AG08395 (cell line): ENCODE measurements at places on chromosomes 3 and 15.

- peak; percentile 55 for DNase-seq
These were observed 116.2 kb upstream of the LRRFIP2 start for GRCh38 chr3:37290551-37290950.

- DNase-seq = no peak
These were observed 160.0 kb upstream of the NSMCE3 start for GRCh38 chr15:29429584-29429983.

GRCh38 chr3:132537297-132537696, 59.8 kb upstream of the ACKR4 start:
- no peak for DNase-seq

DNA sequence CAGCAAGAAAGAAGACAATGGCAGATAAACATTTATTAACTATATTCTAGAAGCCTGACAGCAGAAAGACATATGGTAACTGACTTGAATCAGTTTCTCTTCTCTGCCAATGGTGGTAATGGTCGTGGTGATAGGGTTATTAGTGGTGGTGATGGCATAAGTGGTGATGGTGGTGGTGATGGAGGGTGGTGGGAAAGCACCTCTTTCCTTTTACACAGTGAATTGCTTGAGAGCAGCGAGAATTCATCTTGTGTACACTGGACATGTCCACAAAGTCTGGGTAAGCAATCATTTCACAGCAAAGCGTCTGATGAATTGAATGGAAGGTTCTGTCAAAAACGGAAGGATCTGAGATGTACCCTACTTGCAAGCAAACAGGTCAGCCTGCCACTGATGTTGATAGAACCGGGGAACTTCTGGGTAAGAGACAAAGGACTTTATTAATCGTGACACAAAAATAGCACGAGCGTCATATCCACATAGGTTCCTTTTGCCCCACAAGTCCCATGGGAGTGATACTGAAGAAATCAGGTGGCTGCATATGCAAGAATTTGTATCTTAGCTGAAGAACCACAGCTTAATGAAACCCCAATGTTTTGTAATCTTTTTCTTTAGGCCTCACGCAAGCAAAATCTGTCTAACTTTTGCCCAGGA, 23.5 kb upstream of the TBC1D5 start:
- no peak for DNase-seq

DNA sequence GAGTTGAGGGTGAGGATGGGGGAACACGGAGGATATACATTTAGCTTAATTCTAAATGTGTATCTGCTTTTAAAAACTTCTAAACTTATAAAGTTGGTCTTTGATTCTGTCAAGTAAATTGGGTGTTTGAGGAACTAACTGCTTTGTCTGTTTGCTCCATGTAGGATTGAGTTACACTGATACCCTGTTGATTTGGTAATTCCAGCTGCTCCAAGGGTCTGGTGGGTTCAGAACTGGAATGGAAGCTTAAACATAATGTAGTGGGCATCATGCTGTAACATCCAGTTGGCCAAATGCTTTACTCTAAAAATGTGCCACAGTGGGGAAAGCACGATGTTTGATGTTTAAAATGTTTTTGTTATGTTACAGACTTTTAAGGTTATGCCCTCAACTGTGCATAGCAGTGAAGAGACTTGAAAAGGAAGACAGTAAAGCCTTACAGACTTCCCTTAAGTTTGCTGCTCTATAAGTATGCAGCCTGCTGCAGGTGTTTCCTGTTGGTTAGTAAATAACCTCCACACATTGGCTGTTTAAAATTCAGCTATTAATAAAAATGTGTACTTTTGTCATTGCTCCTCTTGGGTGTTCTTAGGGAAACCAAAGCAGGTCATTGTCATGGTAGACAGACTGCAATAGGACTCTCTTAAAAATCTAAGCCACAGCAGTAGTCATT, 5.9 kb upstream of the EDEM1 start:
- DNase-seq = no peak

- no peak for DNase-seq
These were observed 23.5 kb downstream of the COLQ start for GRCh38 chr3:15497964-15498363.

DNA sequence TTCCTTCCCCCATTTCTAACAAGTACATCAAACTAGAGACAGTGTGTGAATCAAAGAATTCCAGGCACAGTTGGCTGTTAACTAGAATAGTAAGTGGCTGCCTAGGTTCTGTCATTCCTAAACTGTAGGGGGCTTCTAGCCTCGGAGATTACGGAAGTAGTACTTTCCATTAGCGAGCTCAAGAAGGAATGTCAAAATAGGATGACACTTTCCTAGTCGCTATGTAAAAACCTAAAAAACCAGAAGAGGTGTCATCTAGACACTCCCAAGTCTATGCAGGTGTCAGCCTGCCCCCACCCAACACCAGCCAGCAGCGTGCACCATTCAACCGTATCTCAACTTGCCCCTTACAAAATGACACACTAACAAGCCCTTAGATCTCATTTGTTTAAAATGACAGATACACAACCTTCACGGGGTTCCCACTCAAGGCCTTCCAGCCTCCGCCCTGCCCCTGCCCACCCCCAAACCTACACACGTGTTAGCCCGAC, 874 bp downstream of the INO80 start:
- peak; percentile 31 for DNase-seq

DNA sequence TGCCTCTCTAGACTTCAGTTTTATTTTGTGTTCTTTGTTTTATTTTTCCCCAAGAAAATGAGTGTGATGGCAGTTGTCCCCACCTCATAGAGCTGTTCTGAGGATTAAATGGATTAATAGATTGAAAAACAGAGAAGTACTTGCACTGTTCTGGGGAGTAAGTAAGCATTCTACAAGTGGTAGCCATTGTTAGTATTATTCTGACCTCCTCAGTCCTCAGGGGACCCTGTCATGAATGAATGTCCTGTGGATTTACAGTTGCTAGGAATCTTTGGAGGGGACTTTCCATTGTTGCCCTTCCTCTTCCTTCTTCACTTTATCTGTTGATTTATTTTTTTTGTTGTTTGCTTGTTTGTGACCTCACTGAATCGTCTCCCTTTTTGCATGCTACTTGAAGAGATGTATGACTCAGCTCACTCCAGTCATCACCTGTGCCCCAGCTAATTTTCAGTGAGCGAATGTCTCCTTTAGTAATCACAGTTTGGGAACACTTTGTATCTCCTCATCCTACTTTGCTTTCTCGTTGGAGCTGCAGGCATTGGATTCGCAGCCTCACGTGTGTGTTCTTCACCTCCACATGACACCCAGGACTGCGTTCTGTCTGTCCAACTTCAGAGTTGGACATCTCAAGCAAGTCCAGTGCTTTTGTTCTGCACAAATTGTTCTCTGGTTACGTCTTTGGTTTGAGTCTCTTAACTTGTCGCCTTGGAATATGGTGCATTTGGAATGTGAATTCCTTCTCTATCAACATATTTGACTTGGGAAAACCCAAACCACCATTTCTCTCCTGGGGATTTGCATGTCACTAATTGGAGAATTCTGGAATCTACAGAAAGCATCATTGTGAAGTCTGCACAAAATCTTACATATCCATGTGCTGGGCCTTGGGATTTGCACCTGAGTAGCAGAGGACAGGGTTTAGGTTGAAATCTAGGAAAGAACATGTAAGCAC, 54.5 kb downstream of the LRTM1 start:
- no peak for DNase-seq

GRCh38 chr3:62833538-62833937, 41.7 kb downstream of the CADPS start:
- no peak for DNase-seq

GRCh38 chr3:60036803-60037202, 987.0 kb upstream of the CFAP20DC start:
- DNase-seq = no peak

DNA sequence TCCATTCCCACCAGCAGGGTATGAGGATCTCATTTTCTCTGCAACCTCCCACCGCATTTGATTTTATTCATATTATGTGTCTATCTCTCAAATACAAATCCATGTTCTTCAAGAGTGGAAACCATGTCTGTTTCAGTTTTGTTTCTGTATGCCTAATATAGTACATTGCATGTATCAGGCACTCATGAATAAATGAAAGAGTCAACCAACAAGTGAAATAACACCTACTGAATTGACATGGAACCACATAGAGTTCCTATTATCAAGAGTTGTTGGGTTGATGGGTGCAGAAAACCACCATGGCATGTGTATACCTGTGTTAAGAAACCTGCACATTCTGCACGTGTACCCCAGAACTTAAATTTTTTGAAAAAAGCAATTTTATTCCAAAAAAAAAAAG, 466.8 kb downstream of the LPP start:
- DNase-seq = no peak

GRCh38 chr15:59553879-59554735, 57.5 kb upstream of the GCNT3 start:
- peak; percentile 58 for DNase-seq

- DNase-seq = peak; percentile 20
These were observed 513.6 kb upstream of the KCNMB2 start for GRCh38 chr3:178022599-178022998.

GRCh38 chr3:45618081-45618509, 23.5 kb downstream of the LIMD1 start:
- no peak for DNase-seq

DNA sequence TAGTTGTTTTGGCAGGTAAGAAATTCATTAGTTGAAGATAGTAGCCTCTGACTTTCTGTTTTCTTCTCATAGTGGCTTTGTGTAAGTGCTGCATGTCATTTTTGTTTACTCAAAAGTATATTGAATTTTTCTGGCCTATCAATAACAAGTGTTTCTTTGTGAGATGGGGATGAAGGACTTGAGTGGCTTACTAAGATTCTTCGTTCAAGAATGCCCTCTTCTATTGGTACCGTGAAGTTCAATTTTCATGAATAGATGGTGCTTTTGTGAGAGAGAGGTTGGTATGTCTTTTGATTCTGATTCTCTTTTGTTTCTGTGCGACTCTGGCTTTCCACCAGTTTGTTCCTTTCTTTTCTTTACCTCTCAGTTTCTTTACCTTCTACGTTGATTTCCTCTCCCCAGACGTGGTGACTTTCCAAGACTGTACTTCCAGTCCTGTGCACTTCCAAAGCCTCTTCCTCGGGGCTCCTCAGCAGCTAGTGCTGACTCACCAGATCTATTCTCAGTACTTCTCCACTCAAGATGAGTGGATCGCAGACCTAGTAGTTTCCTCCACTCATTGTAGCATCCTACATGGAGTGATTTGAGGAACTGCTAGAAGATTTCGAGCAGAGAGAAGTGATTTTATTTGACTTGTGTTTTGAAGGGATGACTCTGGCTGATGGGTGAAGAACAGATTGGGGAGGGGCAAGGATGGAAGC, 82.0 kb upstream of the EPHB3 start:
- DNase-seq = no peak

GRCh38 chr3:4812591-4812990, 166.6 kb upstream of the BHLHE40 start:
- no peak for DNase-seq

GRCh38 chr3:139123377-139124095, 78.8 kb upstream of the PRR23C start:
- DNase-seq = peak; percentile 33

- no peak for DNase-seq
These were observed 10.7 kb upstream of the SERPINI2 start for GRCh38 chr3:167484551-167484950.

DNA sequence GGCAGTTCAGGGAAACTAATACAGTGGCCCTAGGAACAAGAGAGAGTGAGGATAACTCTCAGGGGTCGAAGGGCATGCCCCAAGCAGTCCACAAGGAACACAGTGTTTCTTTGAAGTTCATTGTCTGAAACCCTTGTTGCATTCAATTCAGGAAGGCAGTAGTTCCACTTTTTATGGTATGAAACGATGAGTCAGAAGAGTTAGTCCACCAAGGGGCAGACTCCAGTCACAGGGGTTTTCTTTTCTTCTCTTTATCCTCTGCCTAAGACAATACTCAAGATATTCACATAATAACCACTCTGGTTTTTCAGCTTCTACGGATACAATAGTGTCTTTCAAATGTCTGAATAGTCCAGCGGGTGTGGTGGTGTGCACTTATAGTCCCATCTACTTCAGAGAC, 23.7 kb upstream of the TICRR start:
- no peak for DNase-seq

DNA sequence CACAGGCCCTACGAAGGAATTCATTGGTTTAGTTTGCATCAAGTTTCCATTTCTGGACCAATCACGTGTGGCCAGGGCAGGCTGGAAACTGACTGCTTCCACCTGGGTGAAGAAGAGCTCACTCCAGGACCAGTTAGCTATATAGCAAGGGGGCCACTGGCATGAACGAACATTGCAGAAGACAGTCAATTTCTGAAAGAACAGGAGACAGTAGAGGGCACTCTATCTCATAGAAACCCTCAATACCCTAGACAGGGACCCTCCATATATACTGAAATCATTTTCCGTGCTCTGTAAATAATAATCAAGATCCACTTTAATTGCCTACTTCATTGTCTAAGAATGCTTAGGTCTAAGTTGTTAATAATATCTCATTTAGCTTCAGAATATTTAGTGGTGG, 215.6 kb downstream of the CADPS start:
- DNase-seq = no peak

DNA sequence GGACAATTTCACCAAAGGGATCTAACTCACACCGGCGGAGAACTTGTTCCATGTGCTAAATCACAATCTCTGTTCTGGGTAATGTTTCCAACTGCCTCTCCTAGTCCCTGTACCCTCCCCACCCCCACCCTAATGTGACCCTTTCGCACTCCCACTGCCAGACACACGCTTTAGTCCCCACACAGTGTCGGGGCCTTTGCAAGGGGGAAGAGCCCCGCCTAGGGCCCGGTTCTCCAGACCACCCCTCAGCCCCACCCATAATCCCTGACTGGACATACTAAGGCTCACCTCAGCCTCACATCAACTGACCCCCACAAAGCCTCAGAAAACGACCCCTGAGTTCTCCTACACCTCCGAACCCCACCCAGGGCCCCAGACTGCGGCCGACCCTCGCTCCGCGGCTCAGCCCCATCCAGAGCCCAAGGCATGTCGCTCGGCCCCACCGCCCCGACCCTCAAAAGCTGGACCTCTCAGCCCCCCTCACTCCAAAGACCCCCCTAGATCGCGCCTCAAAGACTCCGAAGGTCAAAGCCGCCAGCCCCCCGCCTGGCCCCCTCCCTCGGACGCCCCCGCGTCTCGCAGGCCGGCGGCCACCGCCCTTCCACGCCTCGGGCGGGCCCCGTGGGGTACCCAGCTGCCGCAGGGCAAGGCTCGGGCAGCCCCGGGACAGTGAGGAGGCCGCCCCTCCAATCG, 72.0 kb upstream of the MAP4 start:
- no peak for DNase-seq

GRCh38 chr15:92624401-92624991, 31.1 kb downstream of the FAM174B start:
- peak; percentile 41 for DNase-seq

DNA sequence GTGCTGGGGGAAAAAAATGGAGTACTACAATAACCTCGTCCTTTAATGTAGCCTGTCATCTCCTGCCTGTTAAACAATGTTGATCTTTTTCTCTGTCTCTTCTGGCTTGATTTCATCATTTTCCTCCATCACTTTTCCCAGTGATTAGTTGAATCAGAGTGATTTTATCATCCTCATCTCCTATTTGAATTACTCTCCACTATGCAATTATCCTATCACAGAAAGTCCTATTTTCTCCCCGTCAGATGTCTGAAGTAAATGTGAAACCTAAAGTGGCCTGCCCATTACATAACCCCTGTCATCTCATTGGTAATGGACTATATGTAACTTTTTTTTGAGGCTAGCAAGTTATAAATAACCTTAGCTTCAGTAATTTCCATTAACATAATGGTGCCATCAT, 201.8 kb downstream of the CACNA2D3 start:
- no peak for DNase-seq

- DNase-seq = no peak
These were observed 477.1 kb upstream of the KCNMB2 start for GRCh38 chr3:178059119-178059518.
